ENCODE measurements at places on chromosomes 16 and 17.

GRCh38 chr16:56241596-56241995 lies 50.3 kb downstream of the GNAO1 start:
- no peak for DNase-seq

GRCh38 chr16:66612422-66612821 lies 7.9 kb downstream of the CMTM3 start:
- no peak for DNase-seq

- no peak for DNase-seq
Measured at GRCh38 chr16:78892951-78893733, 707.4 kb downstream of the MAF start.

- no peak for DNase-seq
Measured at GRCh38 chr16:25988084-25988483, 296.3 kb downstream of the HS3ST4 start.

DNA sequence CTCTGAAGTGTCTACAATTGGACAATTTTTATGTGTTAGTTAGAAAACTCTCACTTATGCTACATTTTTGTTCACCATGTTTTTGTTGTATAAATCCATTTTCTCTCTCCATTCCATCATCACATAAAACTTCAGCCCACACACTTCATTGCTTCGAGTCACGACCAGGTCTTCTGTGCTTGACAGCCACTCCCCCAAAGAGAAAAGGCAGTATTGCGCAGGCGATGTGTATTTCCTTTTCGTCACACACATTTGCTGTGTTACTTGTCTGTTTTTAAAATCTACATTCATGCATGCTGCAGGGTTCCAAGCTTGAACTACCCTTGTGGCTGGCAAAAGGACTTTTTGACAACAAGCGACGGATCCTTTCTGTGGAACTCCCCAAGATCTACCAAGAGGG lies 10.5 kb downstream of the GINS3 start:
- DNase-seq: no peak

- DNase-seq: no peak
Measured at GRCh38 chr16:4298761-4299522, 16.9 kb upstream of the GLIS2 start.

GRCh38 chr17:35865412-35866340 lies 3.0 kb downstream of the HEATR9 start:
- DNase-seq: no peak

DNA sequence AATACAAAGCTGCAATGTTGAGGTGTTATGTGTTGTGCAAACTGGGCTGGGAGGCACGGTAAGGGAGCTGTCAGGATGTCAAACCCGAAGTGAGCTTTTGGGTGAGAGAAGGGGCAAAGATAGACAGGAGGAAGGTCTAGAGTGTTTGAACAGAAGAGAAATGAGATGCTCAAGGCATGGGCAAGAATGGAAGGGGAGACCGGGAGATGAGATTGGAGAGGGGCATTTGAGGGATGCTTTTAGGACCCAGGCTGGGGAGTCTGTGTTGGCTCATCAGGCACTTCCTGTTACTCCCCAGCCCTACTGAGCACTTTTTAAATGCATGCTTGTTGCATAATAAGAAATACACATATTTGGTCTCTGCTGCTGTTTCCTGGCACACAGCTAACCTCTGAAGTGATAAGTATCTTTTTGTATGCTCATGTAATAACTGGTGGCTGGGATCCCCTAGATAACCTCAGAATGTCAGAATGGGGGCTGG lies 13.7 kb downstream of the UNC45B start:
- DNase-seq: peak; percentile 27

- no peak for DNase-seq
Measured at GRCh38 chr16:10228779-10229178, 46.6 kb upstream of the GRIN2A start.

GRCh38 chr16:46788891-46789474 lies 40.8 kb upstream of the MYLK3 start:
- DNase-seq: no peak

GRCh38 chr17:8965394-8966168 lies at the start of gene PIK3R5:
PIK3R5 (minus strand) TSS chr17:8965707; CDS start chr17:8911494, 54,213 bp downstream.
- DNase-seq: peak; percentile 82

GRCh38 chr16:89426736-89427530 lies 63.4 kb downstream of the ANKRD11 start:
- DNase-seq: no peak

DNA sequence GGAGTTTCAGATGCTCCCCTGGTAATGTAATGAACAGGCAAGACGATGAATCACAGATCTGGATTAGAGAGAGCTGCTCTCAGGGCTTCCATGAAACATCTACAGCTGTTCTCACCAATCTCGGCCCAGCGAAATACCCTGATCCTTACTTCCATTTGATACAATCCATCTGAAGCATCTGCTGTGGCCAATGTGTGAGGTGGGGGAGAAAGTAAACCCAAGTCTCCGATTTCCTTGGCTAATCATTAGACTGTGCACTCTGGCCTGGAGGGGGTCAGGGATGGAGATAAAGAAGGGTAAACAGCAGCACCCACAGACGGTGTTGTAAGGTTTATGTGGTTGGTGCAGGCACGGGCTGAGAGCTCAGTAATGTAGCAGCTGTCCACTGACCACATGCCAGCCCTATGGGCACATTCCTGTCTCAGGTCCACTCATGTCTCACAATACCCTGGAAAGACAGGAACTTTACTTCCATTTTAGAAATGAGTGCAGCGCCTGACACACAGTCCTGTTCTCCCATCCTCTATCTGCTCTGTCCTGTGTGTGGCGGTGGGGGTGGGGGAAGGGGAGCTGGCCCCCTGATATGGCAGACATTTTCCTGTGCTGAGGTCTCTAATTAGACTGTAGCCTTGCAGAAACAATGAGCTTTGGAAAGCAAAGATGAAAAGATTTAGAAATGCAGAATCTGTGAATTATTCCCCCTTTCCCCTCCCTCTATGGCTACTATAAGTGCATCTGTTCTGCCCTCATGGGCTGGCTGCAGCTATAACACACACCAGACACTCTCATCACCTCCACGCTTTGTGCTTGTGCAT lies 48.3 kb upstream of the ERN1 start:
- no peak for DNase-seq

DNA sequence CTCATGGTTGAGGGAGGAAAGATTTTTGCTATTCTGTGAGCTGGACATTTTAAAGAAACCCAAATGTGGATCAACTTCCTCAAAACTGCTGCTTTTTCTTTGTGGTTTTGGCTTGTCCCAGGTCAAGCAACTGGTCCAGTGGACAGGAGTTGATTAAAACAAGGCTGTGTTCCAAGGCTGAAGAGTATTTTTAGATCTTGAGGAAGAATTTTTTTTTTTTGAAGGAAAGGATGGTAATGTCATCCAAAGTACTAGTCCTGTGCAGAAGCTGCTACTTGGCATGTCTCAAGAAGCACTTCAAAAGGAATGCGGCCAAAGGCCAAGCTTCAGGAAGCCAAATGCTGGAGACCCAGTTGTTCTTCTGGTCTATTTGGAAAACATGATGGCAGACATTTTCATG lies 8.0 kb upstream of the MYH2 start:
- no peak for DNase-seq

DNA sequence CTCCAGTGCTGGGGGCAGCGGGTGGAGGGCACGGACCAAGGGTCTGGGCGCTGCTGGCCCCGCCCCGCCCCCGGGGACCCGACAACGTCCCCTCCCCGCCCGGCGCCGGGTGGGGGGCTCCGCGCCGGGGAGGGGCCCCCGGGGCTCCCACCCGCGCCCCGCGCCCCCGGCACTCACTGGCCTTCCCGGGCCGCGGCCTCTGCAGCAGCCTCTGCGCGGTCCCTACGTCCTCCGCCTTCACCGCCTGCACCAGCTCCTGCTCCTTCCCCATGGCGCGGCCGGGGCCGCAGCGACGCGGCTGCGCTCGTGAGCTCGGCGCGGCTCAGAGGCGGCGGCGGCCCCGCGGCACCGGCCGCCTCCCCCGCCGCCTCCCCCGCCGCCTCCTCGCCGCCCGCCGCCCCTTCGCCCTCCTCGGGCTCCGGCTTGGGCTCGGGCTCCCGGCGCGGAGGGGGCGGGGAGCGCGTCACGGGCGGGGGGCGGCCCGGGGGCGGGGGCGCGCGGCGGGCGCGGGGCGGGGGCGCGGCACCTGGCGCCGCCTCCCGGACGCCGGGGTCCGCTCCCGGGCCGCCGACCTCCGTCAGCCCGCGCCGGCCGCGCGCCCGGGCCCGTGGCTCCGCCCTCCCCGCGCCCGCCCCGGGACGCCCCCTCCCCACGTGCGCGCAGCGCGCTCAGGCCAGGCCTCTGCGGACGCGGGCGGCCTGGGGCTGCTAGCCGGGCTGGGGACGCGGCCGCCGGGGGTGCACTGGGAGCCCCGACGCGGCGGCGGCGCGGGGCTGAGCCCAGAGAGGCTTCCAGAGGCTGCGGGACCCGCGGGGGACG lies at the start of gene CASKIN1:
Gene CASKIN1, minus strand, starts transcription at position 444 of the 819 bp plus-strand sequence. Its CDS starts 173 bp downstream, at position 271.
- no peak for DNase-seq

GRCh38 chr17:15000661-15001060 lies 264.5 kb downstream of the PMP22 start:
- DNase-seq: no peak

GRCh38 chr17:19306160-19307111 lies 56.1 kb downstream of the B9D1 start:
- peak; percentile 78 for DNase-seq

GRCh38 chr16:63655846-63656245 lies 1466.0 kb downstream of the CDH11 start:
- no peak for DNase-seq

DNA sequence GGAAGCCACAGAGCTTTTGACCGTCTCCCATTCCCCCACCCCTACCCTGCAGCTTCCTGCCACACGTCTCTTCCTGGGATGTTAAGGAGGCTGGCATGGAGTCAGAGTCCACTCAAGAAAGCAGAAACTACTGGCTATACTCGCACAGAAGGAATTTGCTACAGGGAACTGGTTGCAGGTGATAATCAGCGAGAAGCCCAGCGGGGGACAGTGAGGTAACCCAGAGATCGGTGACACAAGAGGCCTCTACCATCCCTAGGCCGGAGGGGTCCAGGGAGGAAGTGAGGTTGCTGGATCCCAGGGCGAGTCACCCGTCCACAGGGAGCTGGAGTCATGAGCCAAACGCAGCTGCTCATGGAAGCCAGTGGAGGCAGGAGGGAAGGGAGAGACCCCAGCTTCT lies 93.7 kb downstream of the SDK2 start:
- DNase-seq: no peak
